Cortex of kidney (tissue), 1 donor: ENCODE measurements at places on chromosomes 4 and X.

- no peak for DNase-seq
Observed at GRCh38 chrX:131577413-131577812, 33.5 kb downstream of the OR13H1 start.

DNA sequence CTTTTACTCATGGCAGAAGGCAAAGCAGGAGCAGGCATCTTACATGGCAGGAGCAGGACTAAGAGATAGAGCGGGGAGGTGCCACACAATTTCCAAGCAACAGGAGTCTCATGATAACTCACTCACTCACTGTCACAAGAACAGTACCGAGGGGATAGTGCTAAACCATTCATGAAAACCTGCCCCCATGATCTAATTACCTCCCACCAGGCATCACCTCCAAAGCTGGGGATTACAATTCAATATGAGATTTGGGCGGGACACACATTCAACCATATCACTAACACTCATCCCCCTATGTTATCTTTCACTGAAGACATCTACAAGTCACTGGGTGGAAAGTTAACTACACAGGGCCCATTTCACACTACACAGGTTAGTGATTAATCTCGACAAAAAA lies 25.4 kb upstream of the GLRB start:
- no peak for DNase-seq

DNA sequence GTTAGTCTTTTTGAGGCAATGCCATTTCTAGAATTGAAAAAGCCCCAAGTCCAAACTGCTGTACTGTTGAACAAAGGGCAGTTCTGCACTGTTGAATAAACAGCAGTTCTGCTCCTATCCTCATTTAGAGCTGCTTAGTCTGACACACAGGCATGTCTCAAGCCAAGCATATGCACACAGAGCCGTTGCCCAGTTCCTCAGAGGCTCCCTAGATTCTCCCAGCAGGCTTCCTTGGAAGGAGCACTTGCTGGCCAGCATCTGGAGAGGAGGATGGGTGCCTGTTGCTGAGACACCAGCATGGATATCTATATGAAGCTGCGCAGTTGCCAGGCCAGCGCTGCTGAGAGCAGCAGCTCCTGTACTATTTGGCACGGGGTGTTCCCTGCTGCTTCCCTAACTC lies 138.3 kb upstream of the USP38 start:
- DNase-seq = no peak

- DNase-seq = no peak
Observed at GRCh38 chr4:124846306-124846705, 133.8 kb upstream of the ANKRD50 start.

- DNase-seq = no peak
Observed at GRCh38 chr4:158170691-158171561, 1.9 kb downstream of the GASK1B start.

DNA sequence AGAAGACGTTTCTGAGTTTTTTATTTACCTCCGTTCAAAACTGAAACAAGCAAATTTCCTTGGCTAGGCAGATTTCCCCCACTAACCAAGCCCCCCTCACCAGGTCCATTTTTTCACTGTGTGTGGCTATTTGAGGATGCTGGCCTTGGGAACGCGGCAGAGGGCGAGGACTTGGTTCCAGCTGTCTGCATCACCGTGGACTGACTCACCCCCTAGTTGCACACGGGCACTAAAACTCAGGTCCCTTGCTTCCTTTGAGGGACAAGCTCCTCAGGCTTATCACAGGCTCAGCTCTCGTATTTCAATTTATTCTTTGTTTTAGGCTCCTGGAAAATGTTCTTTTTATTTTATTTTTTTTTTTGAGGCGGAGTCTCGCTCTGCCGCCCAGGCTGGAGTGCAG lies 8.4 kb upstream of the MTNR1A start:
- no peak for DNase-seq

DNA sequence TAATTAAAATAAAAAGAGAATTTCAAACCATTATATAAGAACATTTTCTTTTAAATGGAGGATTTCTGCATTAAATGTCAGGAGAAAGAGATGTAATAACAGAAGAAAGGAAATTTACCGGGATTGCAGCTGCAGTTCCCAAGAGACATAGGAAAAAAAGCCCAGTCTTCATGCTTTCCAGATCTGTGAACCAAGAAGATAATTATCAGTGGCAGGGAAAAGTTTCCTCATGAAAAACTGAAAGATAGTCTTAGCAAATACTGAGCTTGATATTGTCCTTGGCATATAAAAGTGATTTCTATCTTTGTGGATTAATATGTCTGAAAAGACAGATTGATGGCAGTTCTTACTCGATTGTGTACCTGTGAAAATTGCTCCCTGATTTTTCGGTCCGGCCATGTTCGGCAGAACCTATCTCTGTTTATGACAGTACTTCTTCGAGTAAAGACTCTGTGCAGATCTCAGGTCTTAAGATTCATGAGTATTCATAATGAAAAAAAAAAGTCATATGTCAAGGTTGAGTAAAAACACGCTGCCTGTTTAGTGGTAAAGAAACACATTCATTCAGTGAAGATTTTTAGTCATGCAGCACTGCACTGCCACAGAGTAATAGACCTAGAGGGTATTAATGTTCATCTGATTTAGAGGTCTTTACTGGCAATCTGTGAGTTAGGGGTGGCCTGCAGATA lies 29.6 kb downstream of the SPARCL1 start:
- no peak for DNase-seq

DNA sequence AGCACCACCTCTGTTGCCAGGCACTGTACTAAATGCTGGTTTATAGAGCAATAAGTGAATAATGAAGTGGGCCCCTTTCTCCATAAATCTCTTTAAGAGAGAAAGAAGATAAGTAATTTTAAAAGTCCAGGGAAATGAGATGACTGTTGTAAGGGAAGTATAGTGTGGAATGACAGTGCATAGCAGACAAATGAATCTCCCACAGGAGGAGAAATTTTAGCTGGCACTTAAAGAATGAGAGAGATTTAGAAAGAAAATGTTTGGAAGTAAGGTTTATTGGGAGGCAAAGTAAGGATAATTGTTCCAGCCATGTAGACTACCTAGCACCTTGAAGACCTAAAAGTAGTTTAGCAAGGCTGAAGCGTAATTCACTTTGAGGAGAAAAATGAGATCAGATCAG lies 1081.1 kb upstream of the PABPC4L start:
- DNase-seq = no peak

- no peak for DNase-seq
Observed at GRCh38 chrX:20519146-20519545, 252.4 kb upstream of the RPS6KA3 start.

GRCh38 chr4:46081674-46082073 lies 42.2 kb downstream of the GABRG1 start:
- DNase-seq = no peak

DNA sequence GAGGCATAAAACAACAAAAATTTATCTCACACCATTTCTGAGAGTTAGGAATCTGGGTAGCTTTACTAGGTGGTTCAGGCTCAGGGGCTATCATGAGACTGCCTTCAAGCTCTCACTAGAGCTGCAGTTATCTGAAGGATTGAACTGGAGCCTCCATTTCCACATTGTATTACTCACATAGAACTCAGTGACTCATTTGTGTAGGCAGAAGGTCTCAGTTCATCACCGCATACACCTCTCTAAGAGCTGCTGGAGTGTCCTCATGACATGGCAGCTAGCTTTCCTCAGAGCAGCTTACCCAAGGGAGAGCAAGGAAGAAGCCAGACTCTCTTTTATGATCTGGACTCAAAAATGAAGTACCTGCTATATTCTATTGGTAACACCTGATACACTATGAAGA lies 389.2 kb downstream of the IQCM start:
- no peak for DNase-seq

DNA sequence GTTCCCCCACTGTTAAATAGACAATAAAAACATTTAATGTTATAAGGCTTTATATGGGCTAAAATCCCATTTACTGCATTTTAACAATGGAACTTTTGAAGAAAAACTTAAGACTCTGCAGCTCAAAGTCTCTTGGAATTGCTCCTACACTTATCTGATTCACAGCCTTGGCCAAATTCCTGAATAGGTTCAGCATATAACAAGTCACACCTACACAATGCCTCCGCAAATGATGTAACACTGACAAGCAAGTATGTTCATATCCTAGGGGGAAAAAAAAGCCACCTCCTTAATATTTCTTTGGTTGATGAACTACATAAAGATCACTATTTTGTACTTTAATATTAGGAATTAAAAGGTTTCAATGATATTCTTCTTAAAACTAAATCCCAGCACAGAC lies 34.5 kb downstream of the RPS6KA6 start:
- no peak for DNase-seq

- no peak for DNase-seq
Observed at GRCh38 chr4:179755322-179755721, 2313.1 kb upstream of the AGA start.

- DNase-seq = no peak
Observed at GRCh38 chr4:675980-676870, 1.9 kb downstream of the MYL5 start.

- no peak for DNase-seq
Observed at GRCh38 chr4:114368751-114369150, 229.9 kb upstream of the UGT8 start.

GRCh38 chr4:87802858-87803257 lies 3.5 kb downstream of the IBSP start:
- no peak for DNase-seq

DNA sequence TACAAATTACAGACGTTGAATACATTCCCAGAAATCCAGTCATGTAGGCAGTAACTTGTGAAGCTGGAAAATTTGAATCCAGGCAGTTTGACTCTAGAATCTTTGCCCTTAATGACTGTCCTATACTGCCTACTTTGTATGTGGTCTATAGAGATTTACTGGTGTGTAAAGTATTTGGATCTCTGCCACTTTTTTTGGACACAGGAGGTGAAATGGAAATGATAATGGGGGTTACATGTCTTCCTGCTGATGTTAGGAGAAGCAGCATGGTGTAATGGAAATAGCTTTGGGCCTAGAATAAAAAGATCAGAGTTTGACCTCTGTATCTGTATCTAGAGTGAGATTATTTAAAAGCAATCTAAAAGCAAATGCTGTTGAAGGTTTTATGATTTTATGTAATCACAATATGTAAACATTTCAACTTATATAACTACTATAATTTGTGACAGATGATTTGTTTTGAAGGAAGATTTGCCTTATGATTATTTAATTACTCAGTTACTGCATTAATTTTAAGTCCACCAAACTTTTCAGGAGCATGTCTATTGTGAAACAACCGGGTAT lies 3.3 kb downstream of the COL4A5 start:
- DNase-seq = no peak

GRCh38 chrX:18288716-18289115 lies 65.8 kb downstream of the SCML2 start:
- DNase-seq = no peak
